ENCODE measurements at places on chromosomes 7 and 10.
A peak's percentile ranks its signal among the peaks of the same experiment; 100 is the strongest.

- DNase-seq, result no peak
These were observed 2.2 kb downstream of the HOXA5 start for GRCh38 chr7:27141137-27141922.

DNA sequence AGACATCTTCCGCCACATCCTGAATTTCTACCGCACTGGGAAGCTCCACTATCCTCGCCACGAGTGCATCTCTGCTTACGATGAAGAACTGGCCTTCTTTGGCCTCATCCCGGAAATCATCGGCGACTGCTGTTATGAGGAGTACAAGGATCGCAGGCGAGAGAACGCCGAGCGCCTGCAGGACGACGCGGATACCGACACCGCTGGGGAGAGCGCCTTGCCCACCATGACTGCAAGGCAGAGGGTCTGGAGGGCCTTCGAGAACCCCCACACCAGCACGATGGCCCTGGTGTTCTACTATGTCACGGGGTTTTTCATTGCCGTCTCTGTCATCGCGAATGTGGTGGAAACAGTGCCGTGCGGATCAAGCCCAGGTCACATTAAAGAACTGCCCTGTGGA is 1.9 kb downstream of the KCND2 start:
- no peak for DNase-seq

DNA sequence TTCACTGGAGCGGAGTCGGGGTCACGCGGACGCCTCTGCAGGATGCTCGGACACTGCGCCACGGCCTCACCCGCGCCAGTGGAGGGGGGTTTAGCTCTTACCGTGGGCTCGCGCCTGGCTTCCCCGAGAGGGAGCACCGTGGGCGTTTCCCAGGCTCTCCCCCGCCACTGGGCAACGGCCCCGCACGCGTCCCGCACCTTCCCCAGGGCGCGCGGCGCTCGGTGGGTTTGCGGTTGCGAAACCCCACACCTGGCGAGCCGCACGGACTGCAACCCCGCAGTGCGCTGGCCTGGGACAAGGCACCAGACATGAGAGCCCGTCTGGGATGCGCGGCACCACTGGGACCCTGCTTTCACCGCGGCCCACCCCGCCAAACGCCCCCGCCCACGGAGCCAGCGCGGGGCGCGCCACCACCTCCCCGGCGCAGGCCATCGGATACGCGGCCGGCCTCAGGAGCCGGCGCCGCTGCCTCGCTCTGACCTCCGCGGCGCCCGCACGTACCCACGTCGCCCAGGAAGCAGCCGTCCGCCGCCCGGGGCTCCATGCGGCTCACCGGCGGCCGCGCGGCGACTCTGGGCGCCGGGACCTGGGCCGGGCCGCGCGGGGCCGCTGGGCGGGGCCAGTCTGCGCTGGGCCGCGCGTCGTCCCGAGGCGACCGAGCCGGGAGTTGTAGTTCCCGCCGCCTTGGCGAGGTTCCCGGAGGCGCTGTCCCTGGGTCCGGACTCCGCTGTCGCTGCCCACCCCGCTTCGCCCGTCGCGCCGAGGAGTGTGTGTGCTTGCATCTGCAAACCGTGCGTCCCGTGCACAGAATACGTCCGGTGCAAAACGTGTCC is at the start of gene ASB13:
Gene ASB13, minus strand, starts transcription at position 588 of the 833 bp plus-strand sequence. Its CDS starts 44 bp downstream, at position 544.
- DNase-seq, result peak; percentile 22

- DNase-seq, result no peak
These were observed 209.0 kb downstream of the CACNA2D1 start for GRCh38 chr7:82234457-82235049.

GRCh38 chr7:17601921-17602320 is 303.5 kb downstream of the AHR start:
- no peak for DNase-seq

DNA sequence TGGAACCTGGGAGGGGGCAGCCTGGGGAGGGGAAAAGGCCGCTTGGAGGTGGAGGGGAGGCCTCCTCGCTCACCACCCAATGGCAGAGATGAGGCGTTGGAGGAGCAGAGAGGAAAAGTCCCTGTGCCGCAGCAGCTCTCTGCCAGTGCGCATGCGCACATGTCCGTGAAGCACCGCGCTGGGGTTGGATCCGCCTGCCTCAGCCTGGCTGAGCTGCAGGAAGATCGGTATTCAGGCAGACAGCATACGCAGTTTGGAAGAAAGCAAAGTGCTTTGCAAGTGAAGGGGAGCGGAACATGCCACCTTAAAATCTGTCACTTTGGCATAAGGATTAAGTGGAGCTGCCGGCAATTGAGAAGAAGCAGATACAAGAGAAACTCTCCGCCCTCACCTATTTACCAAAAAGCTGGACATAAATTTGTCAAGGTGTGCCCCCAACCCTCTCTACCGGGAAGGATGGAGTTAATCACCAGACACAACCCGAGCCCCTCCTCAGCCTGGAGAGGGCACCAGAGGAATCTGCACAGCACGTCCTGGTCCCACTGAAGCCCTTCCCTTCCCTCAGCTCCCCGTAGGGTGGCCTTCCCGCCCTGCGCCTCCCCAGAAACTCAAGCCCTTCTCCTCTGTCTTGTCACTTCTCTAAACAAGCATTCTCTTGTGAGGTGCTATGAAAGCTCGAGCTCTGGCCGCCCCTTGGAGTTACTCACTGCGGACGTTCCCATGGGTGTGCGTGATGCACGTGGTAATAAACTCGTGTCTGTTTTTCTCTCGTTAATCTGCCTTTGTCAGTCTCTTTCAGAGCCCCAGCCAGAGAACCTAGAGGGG is 32.2 kb upstream of the TMEM72 start:
- DNase-seq, result peak; percentile 79

- no peak for DNase-seq
These were observed 36.2 kb downstream of the NOLC1 start for GRCh38 chr10:102188298-102188940.

DNA sequence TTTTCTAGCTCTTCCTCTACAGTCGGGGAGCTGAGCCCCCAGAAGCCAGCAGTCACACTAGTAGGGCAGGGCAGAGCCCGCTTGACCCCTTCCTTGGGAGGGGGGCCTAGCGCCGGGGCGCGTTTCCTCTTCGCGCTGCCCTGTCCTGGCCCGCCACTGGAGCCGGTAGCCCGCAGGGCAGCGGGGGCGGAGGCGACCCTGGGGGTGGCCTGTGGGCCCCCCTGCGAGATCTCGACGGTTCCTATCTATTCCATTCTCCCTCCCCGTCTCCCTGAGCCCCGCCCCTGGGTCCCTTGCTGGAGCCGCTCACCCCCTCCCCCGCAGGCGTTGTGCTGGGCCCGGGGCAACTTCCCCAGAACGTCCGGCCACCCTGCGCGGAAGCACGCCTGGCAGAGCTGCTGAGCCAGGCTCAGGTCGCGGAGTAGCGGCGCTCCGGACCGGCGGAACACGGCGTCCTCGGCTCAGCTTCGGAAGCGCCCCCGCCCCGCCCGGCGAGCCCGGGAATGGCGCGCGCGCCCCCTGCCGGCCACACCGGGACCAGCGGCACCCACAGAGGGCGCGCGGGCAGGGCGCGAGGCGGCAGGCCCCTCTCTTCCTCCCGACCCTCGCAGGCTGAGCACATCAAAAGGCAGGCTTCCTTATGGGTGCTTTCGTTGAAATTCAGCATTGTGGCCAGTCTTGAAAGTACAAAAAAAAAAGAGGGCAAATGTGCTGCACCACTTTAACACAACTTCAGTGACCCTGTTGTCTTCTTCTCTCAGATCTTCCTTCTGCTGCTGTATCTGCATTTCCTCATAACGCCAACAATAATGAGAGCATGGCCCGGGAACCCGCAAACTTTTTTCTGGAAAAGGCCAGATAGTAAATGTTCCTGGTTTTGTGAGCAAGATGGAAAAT is 327.6 kb downstream of the TNS3 start:
- peak; percentile 60 for DNase-seq

DNA sequence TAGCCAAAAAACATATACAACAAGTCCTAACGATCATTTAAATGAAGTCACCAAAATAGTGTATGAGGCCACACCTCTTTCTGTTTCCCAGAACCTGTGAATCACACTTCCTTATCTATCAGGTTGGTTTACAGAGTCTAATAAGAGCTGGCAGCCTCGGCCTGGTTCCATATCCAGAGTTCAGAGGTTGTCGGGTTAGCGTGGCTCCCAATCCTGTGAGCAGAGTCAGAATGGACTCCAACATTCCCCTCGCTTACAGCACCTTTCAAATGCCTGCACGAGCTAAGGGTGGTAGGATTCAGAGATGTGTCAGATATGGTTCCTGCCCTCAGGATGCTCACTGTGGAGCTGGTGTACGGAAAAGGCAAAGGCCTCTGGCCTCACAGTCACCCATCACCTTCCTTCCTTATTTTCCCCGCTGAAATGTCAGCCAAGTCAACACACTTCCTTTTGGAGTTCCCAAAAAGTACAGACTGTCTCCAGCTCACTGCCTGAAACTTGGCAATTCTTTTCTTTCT is 6.0 kb downstream of the IL15RA start:
- DNase-seq, result peak; percentile 37

- DNase-seq, result no peak
These were observed 12.3 kb downstream of the UPP1 start for GRCh38 chr7:48101352-48101751.

- no peak for DNase-seq
These were observed 297.2 kb downstream of the AUTS2 start for GRCh38 chr7:69895446-69895845.

DNA sequence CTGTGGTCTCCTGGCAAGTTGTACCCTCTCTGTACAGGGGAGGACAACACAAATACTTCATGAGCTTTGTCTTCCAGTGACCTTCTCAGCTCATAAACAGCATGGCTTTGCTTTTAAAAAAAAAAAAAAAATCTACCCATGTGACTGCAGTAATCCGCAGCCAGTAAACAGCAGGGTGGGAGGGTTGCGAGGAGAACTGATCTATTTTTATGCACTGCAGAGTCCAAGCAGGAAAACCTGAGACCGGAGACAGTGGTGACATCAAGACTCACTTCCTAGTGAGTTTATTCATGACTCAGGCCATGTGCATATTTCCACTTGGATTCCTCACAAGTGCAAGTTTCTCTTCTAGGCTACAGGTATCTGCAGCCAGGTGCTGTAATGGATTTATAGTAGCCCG is 127.9 kb downstream of the NRF1 start:
- no peak for DNase-seq

DNA sequence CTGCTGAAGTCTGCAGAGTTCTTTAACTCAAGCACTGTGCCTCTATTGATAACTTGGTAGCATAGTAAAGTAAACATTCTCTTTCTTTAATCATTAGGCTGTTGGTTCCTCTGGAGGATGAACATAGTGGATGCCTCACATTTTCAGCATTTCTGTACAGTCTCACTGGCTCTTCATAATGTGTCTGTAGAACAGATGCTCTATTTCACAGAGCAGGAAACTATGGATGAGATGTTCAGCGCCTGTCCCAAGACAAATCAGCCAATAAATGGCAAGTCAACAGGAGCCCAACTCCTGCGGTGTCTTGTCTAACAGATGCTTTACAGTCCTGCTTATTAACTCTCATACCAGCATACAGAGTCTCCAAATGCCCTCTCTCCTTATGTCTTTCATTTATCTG is 36.5 kb downstream of the NRBF2 start:
- DNase-seq, result no peak

GRCh38 chr7:732094-732541 is 5.0 kb upstream of the PRKAR1B start:
- no peak for DNase-seq

- no peak for DNase-seq
These were observed 28.4 kb upstream of the CDHR3 start for GRCh38 chr7:105934572-105935185.

DNA sequence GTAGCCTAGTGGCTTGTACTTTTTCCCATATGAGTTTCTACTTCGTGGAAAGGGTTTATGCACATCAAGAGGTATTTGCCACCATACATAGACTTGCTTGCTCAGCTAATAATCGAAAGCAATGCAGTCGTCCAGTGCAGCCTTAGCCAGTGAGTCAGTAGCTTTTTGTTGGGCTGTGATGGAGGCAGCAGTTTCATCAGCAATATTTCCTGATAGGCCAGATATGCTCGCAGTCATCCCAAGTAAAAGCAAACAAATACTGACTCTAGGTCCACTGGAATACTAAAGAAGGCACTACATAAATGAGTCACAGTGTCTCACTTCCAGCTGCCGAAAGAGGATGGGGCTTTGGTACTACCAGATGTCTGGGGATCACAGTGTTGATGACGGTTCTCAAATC is 2.1 kb upstream of the BNIP3 start:
- no peak for DNase-seq

GRCh38 chr10:1465993-1466764 is 271.1 kb downstream of the ADARB2 start:
- no peak for DNase-seq

DNA sequence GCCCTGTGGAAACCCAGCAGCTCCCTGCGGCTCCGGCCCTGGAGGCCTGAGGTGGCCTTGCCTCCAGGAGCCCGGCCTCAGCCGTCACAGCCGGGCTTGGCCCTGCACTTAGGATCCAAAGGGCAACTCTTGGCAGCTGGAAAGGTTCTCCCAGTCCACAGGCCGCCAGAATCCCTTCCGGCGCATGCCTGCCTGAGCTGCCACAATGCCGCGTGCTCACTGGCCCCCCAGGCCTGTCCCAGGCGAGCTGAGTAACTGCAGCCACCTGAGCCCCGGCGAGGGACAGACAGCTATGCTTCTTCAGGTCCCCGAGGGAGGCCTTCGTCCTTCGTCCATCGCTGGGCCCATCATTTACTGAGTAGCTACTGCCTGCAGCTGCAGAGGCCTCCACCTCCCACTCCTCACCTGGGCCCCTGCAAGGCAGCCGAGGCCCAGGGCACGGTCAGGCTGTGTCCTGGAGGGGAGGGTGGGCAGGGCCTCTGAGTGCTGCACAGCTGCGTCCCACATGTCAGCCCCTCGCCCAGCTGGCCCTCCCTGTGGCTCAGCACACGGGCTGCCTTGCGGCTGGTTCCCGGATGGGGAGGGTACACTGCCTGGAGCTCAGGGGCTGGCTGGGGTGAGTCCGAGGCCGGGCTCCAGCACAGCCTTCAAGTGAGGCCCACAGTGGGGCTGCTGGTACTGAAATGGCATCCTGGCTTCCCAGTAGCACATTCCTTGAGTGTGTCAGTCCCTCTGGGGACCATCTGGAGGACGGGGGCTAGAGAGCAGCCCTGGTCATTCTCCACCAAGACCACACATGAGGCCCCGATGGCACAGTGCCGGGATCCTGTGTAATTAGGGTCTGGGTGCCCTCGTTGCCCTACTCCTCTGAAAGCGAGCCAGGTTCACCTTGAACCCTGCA is 172.5 kb downstream of the ELFN1 start:
- DNase-seq, result no peak

DNA sequence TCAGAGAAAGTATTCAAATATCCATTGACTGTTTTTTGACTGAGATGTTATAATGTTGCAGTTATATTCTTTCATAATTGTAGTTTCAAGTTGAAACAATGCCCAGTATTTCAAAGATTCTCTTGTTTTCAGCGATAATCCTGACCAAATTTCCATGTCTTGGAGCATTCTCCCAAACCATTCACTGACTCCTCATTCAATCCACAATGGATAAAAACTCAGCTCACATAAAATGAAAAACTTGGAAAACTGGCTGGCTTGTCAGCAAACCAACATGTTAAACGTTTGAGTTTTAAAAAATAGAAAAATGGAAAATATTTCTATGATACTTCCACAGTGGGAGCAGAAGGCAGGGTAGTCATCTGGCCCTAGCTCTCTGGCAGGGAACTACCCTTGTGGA is 184.4 kb downstream of the C7orf25 start:
- no peak for DNase-seq

- peak; percentile 81 for DNase-seq
These were observed 63.7 kb downstream of the ZNRF2 start for GRCh38 chr7:30348083-30348560.

GRCh38 chr10:62261666-62262065 is 7.0 kb downstream of the RTKN2 start:
- no peak for DNase-seq
